ENCODE measurements at places on chromosomes 3 and 15. TPM values are rescaled to one million over a fixed set of nuclear protein-coding genes. Genes with fewer than 3 reads are reported as not detected.
A peak's percentile ranks its signal among the peaks of the same experiment; 100 is the strongest.

GRCh38 chr3:53513556-53514190 is 19.3 kb downstream of the CACNA1D start:
- DNase-seq = peak; percentile 39

GRCh38 chr3:154111365-154111935 is 9.7 kb upstream of the ARHGEF26 start:
- DNase-seq = no peak

DNA sequence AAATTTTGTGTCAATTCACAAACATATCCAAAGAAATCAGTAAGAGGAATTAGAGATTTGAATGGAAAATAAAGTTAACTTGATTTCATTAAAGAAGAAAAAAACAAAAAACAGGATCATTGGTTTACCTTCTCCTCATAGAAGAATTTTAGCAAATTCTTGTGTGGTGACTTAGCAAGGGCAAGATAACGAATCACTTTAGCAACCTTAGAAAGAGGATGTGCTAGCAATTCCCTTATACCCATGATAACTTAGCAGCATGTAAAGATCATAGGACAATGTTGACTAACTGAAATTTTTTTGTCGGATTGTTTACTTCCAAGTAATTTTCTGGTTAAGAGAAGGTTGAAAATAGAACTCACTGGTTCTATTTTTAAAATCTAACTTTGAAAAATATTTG is 609.3 kb downstream of the GBE1 start:
- no peak for DNase-seq

- no peak for DNase-seq
These were observed 207.2 kb downstream of the TBC1D5 start for GRCh38 chr3:17535274-17535673.

GRCh38 chr3:106692624-106693023 is 684.6 kb upstream of the CCDC54 start:
- DNase-seq = no peak

DNA sequence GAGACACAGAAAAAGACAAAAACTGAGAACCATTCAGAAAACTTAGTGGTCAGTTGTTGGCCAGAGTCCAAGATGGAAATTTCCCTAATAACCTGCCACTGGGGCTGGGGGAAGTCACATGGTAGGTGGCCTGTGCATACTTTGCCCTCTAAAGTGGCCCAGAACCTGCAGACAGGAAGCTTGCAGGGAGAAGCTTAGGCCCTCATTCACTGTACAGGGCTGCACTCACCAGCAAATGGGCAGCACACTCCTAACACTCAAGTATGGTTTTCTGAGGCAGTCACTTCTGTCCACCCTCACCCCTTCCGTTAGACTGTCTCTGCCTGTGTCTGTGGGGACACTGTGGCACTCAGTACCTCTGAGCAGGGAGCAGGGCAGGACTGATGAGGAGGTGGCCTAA is 14.5 kb upstream of the RNU6-1 start:
- DNase-seq = no peak

- no peak for DNase-seq
These were observed 34.1 kb upstream of the PIAS1 start for GRCh38 chr15:68019814-68020525.

DNA sequence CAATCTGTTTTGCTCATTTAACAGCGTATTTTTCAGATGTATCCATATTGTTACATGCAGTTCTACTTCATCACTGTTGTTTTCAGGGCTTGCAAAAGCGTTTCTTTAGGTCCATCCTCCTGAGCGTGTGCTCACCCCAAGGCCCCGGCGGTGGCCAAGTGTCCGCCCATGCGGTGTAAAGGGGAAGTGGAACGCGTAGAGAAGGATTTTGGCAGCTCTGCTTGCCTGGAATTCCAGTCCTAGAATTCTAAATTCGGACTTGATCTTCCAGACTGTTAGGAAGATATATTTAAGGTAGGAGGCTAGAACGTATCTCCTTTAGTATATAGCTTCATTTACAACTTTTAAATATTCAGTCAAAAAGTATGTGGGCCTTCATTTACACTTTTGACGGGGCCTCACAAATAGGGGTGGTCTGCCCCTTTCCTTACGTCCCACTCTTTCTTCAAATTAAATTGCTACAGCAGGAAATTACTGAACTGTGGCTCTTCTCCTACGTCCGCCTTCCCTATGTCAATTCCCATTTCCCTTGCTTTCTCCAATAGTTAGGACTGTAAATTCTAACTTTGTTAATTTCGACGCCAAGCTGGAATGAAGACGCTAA is 609 bp upstream of the TBC1D23 start:
- DNase-seq = peak; percentile 52

GRCh38 chr15:64066451-64066850 is 20.2 kb upstream of the DAPK2 start:
- DNase-seq = no peak

DNA sequence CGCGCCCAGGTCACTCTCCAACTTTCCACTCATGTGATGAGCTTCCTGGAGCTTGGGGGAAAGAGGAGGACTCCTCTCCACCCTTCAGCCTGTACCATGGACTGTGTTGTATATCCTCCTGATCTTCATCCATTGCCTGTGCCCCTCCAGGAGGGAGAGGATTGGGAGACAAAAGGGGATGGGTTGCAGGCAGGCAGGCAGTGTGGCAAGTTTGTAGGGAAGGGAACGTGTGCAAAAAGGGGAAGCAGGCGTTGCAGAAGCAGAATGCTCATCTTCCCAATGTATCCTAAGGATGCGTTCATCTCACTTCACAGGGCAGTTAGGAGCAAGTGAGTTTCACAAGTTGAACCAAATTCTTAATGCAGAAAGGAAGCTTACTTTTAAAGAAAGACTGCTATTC is 28.1 kb upstream of the GHSR start:
- DNase-seq = peak; percentile 9

DNA sequence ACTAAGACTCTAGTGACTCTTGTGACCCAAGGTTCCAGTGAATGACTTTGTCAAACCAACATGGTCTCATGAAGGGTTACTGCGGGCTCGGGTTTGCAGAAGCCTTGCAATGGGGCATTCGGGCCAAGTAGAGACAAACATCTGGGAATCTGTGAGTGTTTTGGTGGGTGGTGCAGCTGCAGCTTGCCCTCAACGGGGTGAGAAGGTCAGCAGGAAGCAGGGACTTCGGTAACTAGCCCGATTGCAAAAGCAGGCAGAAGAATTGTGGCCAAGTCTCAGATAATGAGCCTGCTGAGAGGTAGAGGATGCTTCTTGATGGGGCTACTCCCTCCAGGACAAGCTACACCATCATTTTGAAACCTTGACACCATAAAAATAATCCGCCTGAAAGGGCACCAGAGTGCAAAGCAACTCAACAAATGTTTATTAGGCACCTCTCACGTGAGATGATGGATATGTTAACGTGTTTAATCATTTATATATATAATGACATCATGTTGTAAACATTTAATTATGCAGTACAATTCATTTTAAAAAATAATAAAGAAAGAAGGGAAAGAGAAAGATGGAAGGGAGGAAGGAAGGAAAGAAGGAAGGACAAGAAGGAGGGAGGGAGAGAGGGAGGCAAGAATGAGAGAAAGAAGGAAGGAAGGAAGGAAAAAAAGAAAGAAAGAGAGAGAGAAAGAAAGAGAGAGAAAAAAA is 263.9 kb upstream of the IGF1R start:
- no peak for DNase-seq

- no peak for DNase-seq
These were observed 57.7 kb downstream of the SUMF1 start for GRCh38 chr3:4409415-4409814.

DNA sequence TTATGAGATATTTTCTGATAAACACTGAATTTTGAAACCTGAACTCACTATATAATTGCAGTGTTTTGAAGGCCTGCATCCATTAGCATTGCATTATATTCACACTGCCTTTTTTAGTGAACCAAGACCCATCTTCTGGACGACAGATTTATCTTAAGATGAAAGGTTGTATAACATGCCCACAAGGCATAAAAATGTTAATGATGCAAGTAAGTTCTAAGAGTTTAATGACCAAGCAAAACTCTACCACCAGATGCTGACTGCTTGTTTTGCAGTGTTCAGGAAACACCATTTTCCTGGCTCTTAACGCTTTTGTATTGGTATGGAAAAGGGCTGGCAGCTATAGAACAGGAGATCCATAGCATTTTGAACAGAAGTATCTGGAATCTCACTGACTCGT is 46.1 kb downstream of the USP50 start:
- no peak for DNase-seq

DNA sequence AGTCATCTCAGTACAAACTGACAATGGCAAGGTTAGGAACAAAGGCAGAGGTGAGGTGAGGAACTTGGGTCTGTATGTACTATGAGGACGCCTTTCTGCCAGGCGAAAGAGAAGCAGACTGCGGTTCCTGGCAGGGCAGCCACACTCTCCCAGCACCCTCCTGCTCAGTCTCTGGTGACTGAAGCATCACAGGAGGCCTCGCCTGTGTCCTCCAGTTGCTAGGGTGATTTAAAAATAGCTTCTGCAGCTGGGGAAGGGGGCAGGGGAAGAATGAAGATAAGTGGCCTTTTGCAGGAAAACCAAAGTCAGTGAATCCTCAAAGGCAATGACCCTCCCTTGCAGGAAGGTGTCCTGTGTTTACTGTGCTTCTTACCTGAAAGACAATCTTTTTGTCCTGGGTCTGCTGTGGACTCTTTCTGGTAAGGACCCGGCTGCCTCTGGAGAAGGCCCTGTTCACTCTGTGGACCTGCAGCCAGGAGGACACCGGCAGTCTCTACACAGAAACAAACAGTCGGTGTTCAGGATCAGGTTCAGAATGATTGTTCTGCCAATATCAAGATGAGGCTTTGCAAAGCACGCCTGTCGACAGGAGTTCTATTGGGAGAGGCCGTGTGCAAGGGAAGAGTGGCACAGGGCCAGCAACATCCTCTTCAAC is 65.7 kb upstream of the DGKG start:
- no peak for DNase-seq

GRCh38 chr3:28667646-28668621 is 319.3 kb upstream of the AZI2 start:
- peak; percentile 77 for DNase-seq

- DNase-seq = no peak
These were observed 161.9 kb downstream of the ATG7 start for GRCh38 chr3:11434017-11434526.

GRCh38 chr3:52881871-52882270 is 15.5 kb downstream of the STIMATE start:
- no peak for DNase-seq

DNA sequence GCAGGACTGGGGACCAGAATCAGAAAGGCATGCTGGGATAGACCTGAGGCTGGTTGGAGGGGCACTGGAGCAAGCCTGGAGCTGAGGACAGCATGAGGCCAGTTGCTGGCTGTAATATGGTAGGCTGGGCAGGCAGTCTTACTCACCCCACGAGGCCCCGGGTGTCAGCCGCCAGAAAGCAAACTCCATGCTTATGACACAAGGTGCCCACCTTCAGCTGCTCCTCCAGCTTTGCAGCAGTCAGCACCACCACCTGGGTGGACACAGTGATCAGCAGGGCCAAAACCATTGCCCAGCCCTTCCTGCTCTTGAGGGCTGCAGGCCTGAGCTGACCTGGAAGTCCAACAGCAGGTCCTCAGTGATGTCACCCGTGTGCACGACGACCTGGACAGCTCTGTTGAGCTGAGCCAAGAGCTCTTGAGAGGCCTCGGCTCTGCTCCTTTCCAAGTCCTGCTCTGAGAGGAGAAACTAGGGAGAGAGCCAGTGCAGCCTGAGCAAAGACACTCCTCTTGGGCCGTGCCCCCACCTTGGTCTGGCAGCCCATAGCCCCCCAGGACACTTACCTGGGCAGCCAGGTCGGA is 747 bp downstream of the UBA7 start:
- DNase-seq = no peak

DNA sequence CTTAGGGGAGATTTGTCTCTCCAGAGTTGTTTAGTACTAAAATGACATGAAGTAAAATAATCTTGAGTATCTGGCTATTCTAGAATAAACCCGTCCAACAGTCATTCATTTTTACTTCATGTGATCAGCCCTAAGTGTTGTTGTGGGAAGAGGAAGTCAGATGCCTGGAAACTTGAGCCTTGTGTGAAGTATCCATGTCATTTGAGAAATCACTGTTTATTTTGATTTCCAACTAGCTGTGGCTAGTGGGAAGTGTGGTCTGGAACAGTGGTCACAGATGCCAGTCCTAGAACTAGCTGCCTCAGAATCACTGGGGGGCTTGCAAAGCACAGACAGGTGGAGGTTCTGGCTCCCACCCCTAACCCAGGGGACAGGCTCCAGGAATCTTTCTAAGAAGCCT is 77.7 kb upstream of the LIMD1 start:
- no peak for DNase-seq

DNA sequence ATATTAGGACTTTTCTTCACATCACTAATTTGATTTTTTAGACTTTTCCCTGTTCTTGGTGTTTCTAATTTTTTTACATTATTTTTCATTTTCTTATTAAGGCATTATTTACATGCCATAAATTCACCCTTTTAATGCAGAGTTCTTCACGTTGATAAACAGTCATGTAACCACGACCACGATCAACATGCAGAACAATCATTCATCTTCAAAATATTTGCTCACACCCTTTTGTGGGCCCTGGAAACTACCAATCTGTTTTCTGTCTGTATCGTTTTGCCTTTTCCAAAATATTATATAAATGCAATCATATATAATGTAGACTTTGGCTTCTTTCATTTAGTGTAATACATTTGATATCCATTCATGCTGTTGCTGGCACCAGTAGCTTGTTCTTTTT is 48.7 kb downstream of the ARRDC4 start:
- DNase-seq = no peak

DNA sequence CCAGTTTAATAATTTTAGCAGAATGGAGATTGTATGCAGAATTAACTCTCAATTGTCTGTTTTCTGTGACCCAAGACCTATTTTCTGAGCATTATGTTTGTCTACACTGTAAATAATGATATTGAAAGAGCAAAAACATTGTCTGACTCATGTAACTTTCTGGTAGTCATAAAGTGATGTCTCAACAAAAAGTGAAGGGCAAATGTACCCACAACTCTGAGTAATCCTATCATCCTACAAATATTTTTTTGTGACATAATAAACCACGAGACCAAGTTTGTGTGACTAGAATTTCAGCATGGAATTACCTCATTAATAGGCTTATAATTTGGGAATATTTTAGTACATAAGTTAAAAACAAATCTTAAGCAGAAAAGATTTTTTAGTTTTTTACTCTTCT is 15.4 kb upstream of the ABHD10 start:
- no peak for DNase-seq

- DNase-seq = no peak
These were observed 412.7 kb upstream of the ROBO2 start for GRCh38 chr3:76627236-76627635.

- DNase-seq = peak; percentile 98
These were observed 490.3 kb downstream of the MECOM start for GRCh38 chr3:169173231-169173630.

GRCh38 chr3:8329598-8329997 is 172.0 kb upstream of the LMCD1 start:
- DNase-seq = no peak

ZDHHC23 gene
- total RNA-seq = 11.5 TPM

TRPC1 gene
- total RNA-seq = 0.21 TPM

ACTC1 gene
- total RNA-seq = not detected

MESP1 gene
- 0.71 TPM for total RNA-seq

P2RY1 gene
- total RNA-seq = 1.0 TPM

TJP1 gene
- 58.8 TPM for total RNA-seq

NPRL2 gene
- total RNA-seq = 30.7 TPM

CLDN18 gene
- total RNA-seq = not detected

PLSCR5 gene
- total RNA-seq = not detected

HRG gene
- total RNA-seq = not detected

IL17RC gene
- total RNA-seq = 23.4 TPM

Measured in HT-29 (cell line).